ENCODE measurements at places on chromosomes 3 and 15. TPM values are rescaled to one million over a fixed set of nuclear protein-coding genes. Genes with fewer than 3 reads are reported as not detected.

Gene ASB14
- total RNA-seq = not detected

Gene SHF
- total RNA-seq = 0.64 TPM

Gene WNT5A
- total RNA-seq = 0.93 TPM

Gene MCTP2
- total RNA-seq = 0.67 TPM
